Activated CD8-positive, alpha-beta T cell treated with anti-CD3 and anti-CD28 coated beads for 36 hours (primary cell): ENCODE measurements at places on chromosomes 3 and 15. TPM values are rescaled to one million over a fixed set of nuclear protein-coding genes. Genes with fewer than 3 reads are reported as not detected.

Gene SLC28A1
- not detected for total RNA-seq

Gene ATP8B4
- total RNA-seq: 5.8 TPM

Gene RFTN1
- total RNA-seq: 125 TPM

Gene OR5K3
- not detected for total RNA-seq

Gene P2RY13
- not detected for total RNA-seq

Gene AADACL2
- not detected for total RNA-seq

Gene NMNAT3
- total RNA-seq: 4.3 TPM

Gene DUSP7
- total RNA-seq: 19.6 TPM

Gene GPR27
- total RNA-seq: 0.47 TPM

Gene ADAMTS9
- not detected for total RNA-seq

Gene GOLGA6L26
- total RNA-seq: not detected

Gene UBA5
- 69.4 TPM for total RNA-seq

Gene SCAANT1
- not detected for total RNA-seq

Gene ISLR
- total RNA-seq: not detected

Gene SPINT1
- total RNA-seq: 6.5 TPM

Gene GMNC
- not detected for total RNA-seq

Gene EPHB3
- not detected for total RNA-seq

Gene AHSG
- not detected for total RNA-seq

Gene CRYBG3
- total RNA-seq: 4.9 TPM

Gene SLC12A8
- total RNA-seq: 1.6 TPM

Gene PPP1R14D
- total RNA-seq: not detected

Gene CD200
- 16.7 TPM for total RNA-seq

Gene CD200R1L
- not detected for total RNA-seq

Gene IL5RA
- total RNA-seq: not detected

Gene ALG1L2
- total RNA-seq: not detected

Gene INSYN1
- total RNA-seq: not detected

Gene MORF4L1
- total RNA-seq: 236 TPM

Gene CAPN3
- 3.5 TPM for total RNA-seq

Gene STRIT1
- not detected for total RNA-seq
